ENCODE measurements at places on chromosomes 16 and 17.

- no peak for DNase-seq
Observed at GRCh38 chr16:56269811-56270684, 78.8 kb downstream of the GNAO1 start.

DNA sequence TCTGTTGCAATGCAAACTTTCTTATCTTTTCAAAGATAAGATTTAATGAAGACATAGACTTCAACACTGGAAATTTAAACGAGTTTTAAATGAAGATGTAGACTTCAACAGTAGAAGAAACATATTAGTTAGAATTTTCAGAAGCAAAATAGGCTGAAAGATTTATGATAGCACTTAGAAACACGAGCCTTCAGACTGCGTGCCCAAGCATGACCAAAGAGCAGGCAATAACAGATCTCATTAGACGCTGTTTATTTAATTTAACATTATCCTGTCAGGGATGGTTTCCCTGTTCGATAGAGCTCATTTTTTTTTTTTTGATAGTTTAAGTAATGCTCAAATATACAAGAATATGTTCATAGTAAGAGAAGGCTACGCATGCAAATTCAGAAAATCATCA, 604.7 kb upstream of the SOX9 start:
- DNase-seq, result no peak

DNA sequence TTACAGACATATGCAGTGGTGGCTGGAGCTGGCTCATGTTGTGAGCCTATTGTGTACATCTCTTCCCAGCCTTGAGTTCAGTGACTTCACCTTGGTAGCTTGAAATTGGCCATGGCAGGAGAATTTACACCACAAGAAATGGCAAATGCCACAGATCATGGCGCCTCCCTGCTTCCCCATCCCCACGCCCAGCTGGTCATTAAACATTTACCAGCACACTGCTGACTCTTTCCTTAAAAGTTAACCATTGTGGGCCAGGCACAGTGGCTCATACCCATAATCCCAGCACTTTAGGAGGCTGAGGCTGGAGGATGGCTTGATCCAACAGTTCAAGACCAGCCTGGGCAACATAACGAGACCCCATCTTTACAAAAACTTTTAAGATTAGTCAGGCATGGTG, 22.6 kb upstream of the ITGB4 start:
- DNase-seq, result no peak

- no peak for DNase-seq
Observed at GRCh38 chr16:68235108-68235886, 630 bp downstream of the ESRP2 start.

GRCh38 chr17:22507823-22508222, 815.5 kb downstream of the KCNJ18 start:
- no peak for DNase-seq
